ENCODE measurements at places on chromosomes 2 and 18.

DNA sequence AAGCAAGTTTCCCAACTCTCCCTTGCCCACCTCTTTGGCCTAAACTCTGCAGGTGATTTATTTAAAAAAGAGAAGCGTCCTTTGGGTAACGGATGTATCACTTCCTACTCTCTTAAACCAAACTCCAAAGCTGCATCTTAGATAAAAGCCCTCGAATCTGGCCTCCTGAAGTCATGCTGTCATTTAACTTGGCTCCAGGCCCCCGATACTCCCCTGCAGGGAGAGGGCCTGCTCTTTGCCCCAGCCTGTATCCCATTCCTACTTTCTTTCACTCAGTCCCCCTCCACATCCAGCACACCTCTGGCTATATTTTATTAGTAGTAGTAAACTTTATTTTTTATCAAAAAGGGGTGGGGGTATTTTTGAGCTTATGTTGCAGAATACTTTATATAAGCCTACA, 19.0 kb downstream of the TEKT4 start:
- DNase-seq: no peak

GRCh38 chr2:16102358-16102975, 162.1 kb downstream of the MYCN start:
- DNase-seq: no peak

DNA sequence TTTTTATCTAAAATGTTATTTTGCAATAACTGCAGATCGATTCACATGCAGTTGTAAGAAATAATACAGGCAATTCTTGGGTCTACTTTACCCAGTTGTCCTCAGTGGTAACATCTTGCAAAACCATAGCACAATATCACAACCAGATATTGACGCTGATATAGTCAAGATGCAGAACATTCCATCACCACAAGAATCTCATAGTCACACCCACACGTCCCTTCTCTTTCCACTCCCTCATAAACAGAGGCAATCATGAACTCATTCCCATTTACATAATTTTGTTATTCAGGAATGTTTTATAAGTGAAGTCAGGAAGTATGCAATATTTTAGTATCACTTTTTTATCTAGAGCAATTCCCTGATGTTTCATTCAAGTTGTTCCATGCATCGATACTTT, 797.5 kb upstream of the RAB6C start:
- DNase-seq: no peak

DNA sequence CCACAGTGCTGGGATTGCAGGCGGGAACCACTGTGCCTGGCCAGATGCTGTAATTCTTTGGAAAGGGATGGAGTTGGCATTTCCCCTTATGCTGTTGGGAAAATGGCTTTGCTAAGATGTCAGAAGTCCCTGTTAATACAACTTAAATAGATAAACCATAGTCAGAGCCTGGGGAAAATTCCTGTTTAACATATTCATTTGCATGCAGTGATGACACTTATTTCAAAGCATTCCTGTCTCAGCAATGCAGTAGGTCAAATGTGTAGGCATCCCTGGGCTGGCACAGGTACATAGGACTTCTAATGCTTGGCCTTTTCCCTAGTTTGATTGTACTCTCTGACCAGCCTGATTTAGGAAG, 38.6 kb downstream of the RAMP1 start:
- no peak for DNase-seq

- no peak for DNase-seq
Observed at GRCh38 chr2:223071139-223071538, 19.1 kb downstream of the KCNE4 start.

DNA sequence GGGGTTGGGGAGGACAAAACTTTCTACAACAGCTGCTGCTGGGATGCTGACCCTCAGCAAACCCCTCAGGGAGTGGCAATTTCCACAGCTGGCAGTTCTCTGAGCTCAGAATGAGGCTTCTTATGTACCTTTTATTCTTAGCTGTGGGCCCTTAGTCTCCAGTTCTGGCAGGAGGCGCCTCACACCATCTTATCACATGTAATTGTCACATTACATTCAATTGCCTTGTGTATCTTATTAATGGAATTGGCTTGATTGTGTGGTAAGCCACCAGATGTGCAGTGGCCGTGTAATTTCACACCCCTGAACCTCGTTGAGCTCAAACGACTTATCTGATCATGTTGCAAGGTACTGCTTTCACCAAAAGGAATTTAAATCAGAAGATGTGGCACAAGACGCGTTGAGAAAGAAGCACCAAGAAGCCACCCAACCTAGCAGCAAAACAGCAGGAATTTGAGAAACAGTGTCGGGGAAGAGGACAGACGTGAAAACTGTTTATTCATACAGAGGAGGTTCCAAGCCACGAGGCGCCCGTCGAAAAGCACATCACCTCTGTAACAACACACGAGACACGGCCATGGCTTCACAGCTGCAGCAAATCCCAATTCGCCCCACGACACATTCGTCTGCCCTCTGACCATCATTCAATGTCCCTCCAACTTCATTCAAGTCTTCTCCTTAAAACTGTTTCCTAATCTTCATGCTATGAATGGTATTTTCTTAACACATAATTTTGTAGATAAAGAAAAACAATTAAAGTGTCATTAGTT, 53.6 kb upstream of the LPIN2 start:
- no peak for DNase-seq

GRCh38 chr2:241865957-241866789, 3.4 kb upstream of the RTP5 start:
- DNase-seq: no peak

GRCh38 chr18:51288582-51288981, 91.1 kb upstream of the MEX3C start:
- no peak for DNase-seq

DNA sequence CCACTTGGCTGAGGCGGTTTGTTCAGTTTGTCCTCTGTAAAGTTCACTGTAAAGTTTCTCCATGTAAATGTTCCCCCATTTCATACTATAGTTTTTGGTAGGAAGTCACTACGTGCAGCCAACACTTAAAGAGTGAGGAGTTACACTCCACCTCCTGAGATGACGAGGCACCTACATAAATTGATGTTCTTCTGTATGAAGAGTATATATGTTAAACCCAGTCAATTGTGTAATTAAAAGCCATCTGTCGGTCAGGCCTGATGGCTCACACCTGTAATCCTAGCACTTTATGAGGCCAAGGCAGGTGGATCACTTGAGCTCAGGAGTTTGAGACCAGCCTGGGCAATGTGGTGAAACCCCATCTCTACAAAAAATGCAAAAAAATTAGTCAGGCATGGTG, 7.6 kb downstream of the PIGN start:
- no peak for DNase-seq

DNA sequence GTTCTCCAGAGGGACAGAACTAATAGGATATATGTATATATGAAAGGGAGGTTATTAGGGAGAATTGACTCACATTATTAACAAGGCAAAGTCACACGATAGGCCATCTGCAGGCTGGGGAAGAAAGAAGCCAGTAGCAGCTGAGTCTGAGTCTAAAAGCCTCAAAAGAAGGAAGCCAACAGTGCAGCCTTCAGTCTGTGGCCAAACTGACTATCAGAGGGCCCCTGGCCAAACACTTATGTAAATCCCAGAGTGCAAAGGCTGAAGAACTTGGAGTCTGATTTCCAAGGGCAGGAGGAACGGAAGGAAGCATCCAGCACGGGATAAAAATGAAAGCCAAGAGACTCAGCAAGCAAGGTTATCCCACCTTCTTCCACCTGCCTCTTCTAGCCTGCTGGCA, 108.0 kb upstream of the LDLRAD4 start:
- no peak for DNase-seq

- DNase-seq: no peak
Observed at GRCh38 chr2:110679337-110679707, 1.5 kb upstream of the BUB1 start.

DNA sequence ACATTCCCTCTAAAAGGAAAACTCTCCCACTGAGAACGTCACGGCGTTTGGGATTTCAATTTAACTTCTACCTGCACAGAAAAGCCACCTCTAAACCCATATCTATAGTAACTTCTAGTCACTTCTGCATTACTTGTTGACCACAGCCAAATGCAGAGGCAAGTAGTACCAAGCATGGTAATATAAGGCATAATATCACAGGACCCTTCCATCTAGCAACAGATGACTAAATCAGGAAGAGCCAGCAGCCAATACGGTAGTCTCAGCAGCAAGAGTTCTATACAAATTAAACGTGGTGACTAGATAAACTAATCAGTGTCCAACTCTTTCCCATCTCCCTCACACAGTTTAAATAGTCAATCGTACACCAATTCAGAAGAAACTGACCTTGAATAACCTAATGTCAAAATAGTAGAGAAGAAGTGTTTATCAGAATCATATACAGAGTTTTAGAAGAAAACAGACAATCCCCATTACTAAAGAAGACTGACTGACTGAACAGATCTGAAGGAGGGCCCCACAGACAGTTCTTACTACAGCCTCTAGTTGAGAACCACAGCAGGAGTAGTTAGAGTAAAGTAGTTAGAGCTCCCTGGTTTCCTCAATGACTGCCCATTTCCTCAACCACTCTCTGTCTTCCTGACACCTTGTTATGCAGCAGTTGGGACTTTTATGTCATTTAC, 30.0 kb downstream of the MEMO1 start:
- DNase-seq: no peak

GRCh38 chr2:188519136-188519535, 227.5 kb downstream of the GULP1 start:
- DNase-seq: no peak

GRCh38 chr18:79587779-79588635, 91.6 kb upstream of the CTDP1 start:
- DNase-seq: no peak

DNA sequence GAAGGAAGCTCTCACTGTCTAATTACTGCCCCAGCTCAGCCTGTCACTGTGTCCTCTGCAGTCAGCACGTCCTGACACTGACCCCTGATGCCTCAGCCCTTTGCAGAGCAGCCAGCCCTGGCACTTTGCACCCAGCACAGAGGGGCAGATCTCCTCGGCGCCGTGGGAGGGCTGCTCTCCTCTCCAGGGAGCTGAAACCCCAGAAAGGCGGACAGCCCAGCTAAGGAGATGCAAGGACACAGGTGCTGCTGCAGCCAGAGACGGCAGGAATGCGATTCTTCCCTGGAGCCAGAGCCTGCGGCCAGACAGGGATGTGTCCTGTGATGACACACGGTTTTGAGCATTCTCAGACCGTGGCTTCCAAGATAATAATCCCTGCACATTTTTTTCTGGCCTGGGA, 34.5 kb upstream of the SIX3 start:
- no peak for DNase-seq

- no peak for DNase-seq
Observed at GRCh38 chr2:220894069-220894468, 678.0 kb downstream of the EPHA4 start.

GRCh38 chr2:98773907-98774306, 43.0 kb upstream of the MGAT4A start:
- no peak for DNase-seq

DNA sequence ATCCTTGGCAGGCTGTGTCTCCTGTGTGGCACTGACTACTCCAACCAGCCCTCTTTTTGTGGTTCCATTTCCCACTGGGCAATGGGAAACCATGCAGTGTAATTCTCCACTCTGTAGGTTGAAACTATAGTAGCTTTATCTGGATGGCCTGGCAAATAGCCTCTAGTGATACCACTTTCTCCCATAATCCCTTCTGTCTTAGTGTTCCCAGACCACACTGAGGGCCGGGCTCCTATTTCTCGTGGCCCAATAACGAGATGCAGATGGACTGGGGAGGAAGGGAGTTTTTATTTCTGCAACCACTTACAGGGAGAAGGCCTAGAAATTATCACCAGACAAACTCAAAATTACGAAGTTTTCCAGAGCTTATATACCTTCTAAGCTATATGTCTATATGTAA, 24.7 kb downstream of the SKA1 start:
- DNase-seq: no peak

GRCh38 chr2:197399887-197400540, 34.8 kb downstream of the SF3B1 start:
- no peak for DNase-seq

GRCh38 chr2:45141883-45142866, 132.9 kb upstream of the SIX2 start:
- DNase-seq: no peak

- DNase-seq: no peak
Observed at GRCh38 chr2:78778756-78779510, 246.6 kb upstream of the REG3G start.

DNA sequence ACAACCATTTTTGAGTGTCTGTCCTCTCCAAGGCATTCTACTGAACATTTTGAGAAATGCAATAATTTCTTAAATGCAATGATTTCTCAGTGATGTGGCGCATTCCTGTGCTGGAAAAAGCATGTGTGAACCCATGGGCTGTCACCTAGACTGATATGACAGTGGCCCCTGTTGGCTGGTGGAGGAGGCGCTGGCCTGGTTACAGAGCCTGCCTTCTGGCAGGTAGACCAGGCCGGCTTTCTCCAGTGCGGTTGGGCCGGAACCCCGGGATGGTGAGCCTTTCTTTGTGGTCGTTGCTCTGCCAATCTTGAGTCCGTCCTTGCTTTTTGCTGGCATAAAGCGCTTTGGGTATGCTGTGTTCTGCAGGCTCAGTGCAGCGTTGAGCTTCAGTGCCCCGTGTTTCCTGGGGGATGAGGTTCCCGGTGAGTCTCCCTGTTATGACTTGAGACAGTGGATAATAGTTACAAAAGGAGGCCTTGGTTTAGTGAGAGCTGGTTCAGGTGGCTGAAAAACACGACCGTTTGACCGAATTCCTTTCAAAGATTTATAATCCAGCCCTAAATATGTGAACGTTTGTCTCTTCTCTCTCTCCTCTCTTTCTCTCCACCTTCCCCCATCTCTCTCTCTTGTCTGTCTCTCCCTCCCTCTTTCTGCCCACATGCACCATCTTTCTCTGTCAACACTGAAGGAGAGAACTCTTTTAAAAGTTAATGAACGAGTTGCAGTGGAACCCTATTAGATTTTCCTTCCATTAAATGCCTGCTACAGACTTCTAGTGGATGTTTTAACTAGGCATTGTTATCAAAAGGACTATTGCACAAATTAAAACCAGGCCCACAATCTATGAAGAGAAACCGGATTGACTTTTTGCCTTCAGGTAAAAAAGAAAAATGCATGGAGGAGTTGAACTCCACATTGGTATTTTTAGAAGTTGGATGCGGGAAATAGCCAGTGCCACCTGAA, 34.0 kb downstream of the TSHZ1 start:
- DNase-seq: no peak

DNA sequence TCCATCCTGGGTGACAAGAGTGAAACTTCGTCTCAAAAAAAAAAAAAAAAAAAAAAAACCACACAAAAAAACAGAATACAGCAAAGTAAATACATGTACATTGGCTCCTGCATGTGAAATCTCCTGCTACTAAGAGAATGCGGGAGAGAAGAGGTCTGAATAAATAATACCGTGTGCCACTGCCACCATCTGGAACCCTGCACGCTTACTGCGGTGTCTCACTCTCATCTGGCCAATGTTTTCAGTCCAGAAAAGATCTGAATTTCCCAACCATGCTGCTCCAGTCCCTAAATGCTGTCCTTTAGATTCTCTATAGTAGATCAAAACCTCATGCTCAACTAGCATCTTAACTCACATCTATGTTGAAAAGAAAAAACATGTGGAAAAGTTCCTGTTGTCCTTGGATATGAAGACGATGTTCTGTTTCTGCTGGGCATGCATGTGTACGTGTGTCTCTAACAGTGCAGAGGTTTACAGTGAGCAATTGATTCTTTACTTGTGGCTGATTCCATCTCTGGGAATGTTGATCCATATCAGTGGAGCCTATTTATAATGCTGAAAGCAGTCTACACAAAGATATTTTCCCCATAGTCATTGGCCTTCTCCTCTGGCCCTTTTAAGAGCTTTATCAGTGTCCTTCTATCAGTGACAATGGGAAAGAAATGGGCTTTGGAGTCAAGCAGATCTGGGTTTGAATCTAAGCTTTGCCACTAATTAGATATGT, 11.9 kb downstream of the STON1 start:
- no peak for DNase-seq

All from brain pericyte (primary cell).